Naive B cell (primary cell): ENCODE measurements at places on chromosomes 7 and 10. TPM values are rescaled to one million over a fixed set of nuclear protein-coding genes. Genes with fewer than 3 reads are reported as not detected.

Gene TCAF2
- 2.9 TPM for polyA plus RNA-seq

Gene IDI2
- polyA plus RNA-seq = not detected

Gene LIPN
- polyA plus RNA-seq = 0.50 TPM

DNA sequence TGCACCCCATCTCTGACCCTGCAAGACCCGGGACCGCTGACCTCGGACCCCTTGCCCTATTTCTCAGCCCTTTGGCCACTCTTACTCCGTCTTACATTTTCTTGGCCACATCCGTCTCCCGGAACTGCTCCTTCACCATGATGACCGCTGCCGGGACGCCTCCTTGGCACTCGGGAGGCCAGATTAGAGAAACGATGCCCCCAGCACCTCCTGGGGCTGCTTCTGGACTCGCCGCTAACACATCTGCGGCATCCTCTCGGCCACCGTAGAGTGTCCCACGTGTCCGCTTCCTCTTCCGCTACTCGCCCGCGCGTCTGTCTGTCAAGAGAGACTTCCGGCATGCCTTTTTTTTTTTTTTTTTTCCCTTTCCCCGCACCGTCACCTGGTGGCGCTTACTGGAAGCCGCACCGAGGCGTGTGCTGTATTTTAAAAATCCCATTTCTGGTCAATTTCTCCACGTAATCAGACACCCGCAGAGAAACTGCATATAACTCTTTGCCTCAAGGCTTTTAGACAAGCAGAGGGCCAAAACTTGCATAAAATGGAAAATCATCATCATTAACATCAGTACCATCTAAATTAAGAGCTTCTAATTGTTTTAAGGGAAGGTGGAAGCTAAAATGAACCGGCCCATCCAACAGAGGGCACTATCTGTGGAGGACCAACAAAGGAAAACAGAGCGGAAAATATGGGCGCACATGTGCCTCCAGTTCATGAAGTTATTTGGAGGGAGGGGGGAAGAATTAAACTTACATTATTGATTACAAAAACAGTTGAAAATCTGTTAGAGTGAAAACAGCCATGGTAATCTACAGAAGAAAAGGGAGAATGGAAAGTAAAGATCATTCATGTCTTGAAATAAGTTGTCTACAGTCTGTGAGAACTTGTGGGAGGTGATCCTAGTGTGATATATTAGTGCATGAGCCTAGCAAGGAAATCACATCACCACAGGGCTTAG is at the start of gene POLR3A:
Gene POLR3A, minus strand, starts transcription at position 247 of the 958 bp plus-strand sequence. Its CDS starts 108 bp downstream, at position 139.
- H3K27ac ChIP-seq = peak within 1 kb of the TSS; percentile 98
- H3K4me1 ChIP-seq = peaks cover 30% of the 10 kb centered on the region
- peaks cover 27% of the 10 kb centered on the region for H3K36me3 ChIP-seq
- H3K27me3 ChIP-seq = no peaks in the 10 kb centered on the region
- peak within 1 kb of the TSS; percentile 99 for H3K4me3 ChIP-seq
- DNase-seq = peak; percentile 91

- no peaks in the 10 kb centered on the region for H3K36me3 ChIP-seq
- peak overlapping the region; percentile 18 for H3K27ac ChIP-seq
- no peak overlapping the region for H3K4me3 ChIP-seq
Observed at GRCh38 chr10:119644994-119645393, 6.2 kb upstream of the BAG3 start.

- no peak overlapping the region for H3K27ac ChIP-seq
- H3K27me3 ChIP-seq = peaks cover 10% of the 10 kb centered on the region
- H3K36me3 ChIP-seq = no peaks in the 10 kb centered on the region
- H3K4me1 ChIP-seq = peaks cover 22% of the 10 kb centered on the region
- DNase-seq = no peak
Observed at GRCh38 chr10:48652344-48652743, 32.3 kb upstream of the WDFY4 start.

DNA sequence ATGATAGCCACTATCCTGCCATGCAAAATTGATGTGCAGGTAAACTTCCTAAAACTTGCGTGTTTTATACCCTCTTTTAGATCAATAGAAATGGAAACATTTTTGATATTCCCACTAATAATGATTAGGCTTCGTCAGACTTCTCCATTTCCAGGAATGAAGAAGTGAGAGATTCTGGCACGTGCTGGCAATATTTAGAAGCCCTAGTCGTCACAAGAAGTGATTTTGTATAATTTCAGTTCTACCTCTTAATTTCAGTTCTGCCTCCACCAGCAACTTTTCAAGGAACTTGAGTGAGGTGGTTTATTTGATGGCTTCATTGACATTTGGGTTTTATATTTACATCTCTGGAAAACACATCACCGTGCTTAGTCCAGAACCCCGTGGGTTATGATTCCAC is 61.9 kb downstream of the MRC1 start:
- no peak overlapping the region for H3K4me3 ChIP-seq
- DNase-seq = no peak
- H3K36me3 ChIP-seq = no peaks in the 10 kb centered on the region
- no peaks in the 10 kb centered on the region for H3K4me1 ChIP-seq
- peaks cover 8% of the 10 kb centered on the region for H3K27me3 ChIP-seq
- no peak overlapping the region for H3K27ac ChIP-seq

- peaks cover 66% of the 10 kb centered on the region for H3K27me3 ChIP-seq
- DNase-seq = no peak
- peaks cover 44% of the 10 kb centered on the region for H3K4me1 ChIP-seq
- H3K4me3 ChIP-seq = no peak overlapping the region
- no peak overlapping the region for H3K27ac ChIP-seq
- H3K36me3 ChIP-seq = peaks cover 7% of the 10 kb centered on the region
Observed at GRCh38 chr7:157003756-157004520, 6.5 kb downstream of the MNX1 start.

- DNase-seq = no peak
- no peak overlapping the region for H3K27ac ChIP-seq
- no peaks in the 10 kb centered on the region for H3K4me1 ChIP-seq
- no peak overlapping the region for H3K4me3 ChIP-seq
- peaks cover 32% of the 10 kb centered on the region for H3K27me3 ChIP-seq
- H3K36me3 ChIP-seq = no peaks in the 10 kb centered on the region
Observed at GRCh38 chr7:46072722-46073121, 151.7 kb upstream of the IGFBP3 start.

GRCh38 chr7:128271942-128272481 is 30.9 kb downstream of the LEP start:
- no peaks in the 10 kb centered on the region for H3K4me1 ChIP-seq
- H3K27me3 ChIP-seq = peaks cover 59% of the 10 kb centered on the region
- no peak overlapping the region for H3K27ac ChIP-seq
- H3K4me3 ChIP-seq = no peak overlapping the region
- DNase-seq = no peak

- no peak overlapping the region for H3K4me3 ChIP-seq
- DNase-seq = no peak
- H3K27me3 ChIP-seq = peaks cover 50% of the 10 kb centered on the region
- peaks cover 7% of the 10 kb centered on the region for H3K36me3 ChIP-seq
- H3K27ac ChIP-seq = no peak overlapping the region
- peaks cover 2% of the 10 kb centered on the region for H3K4me1 ChIP-seq
Observed at GRCh38 chr10:6711408-6711841, 131.3 kb upstream of the PRKCQ start.

DNA sequence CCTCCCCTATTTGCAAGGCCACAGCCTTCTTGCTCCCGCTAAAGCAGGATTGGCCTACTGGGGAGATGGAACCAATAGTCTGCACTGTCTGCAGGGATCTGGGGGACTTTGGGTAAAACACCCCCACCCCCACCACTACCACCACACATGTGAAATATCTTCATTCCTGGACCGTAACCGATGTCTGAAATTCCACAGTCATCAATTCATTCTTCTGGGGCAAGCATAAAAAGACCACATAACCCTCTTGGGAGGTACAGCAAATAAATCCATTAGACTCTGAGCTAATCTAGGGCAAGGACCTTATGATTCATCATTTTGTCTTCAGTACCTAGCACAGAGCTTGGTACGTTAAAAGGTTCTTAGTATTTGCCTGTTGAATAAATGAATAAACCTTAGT is 307.8 kb downstream of the GPAM start:
- no peaks in the 10 kb centered on the region for H3K27me3 ChIP-seq
- H3K27ac ChIP-seq = no peak overlapping the region
- H3K4me1 ChIP-seq = no peaks in the 10 kb centered on the region
- no peak overlapping the region for H3K4me3 ChIP-seq
- no peak for DNase-seq

- no peaks in the 10 kb centered on the region for H3K4me1 ChIP-seq
- H3K4me3 ChIP-seq = no peak overlapping the region
- H3K36me3 ChIP-seq = no peaks in the 10 kb centered on the region
- DNase-seq = no peak
- H3K27me3 ChIP-seq = no peaks in the 10 kb centered on the region
- H3K27ac ChIP-seq = no peak overlapping the region
Observed at GRCh38 chr10:83819609-83820008, 319.7 kb upstream of the GHITM start.

- no peak overlapping the region for H3K4me3 ChIP-seq
- peaks cover 3% of the 10 kb centered on the region for H3K4me1 ChIP-seq
- no peak overlapping the region for H3K27ac ChIP-seq
- no peak for DNase-seq
Observed at GRCh38 chr7:151393031-151393977, 16.5 kb downstream of the WDR86 start.

DNA sequence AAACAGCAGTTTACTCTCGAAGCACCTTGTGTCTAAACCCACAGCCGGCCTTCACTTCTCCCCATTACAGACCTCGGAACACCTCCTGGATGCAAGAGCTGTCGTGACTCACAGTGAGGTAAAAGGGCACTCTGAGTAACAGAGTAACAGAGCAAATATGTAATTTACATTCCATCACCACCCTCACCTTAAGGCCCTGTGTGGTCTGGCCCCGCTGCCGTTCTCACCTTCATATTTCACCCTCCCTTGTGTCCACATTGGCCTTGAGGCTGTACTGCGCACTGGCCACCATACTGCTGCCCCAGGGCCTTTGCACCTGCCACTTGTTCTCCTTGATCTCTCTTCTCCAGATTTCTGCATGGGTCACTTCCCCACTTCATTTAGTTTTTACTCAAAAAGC is 12.6 kb downstream of the FFAR4 start:
- peaks cover 16% of the 10 kb centered on the region for H3K36me3 ChIP-seq
- no peak for DNase-seq
- no peak overlapping the region for H3K27ac ChIP-seq
- no peak overlapping the region for H3K4me3 ChIP-seq

GRCh38 chr10:62050346-62050892 is 148.9 kb downstream of the ARID5B start:
- peaks cover 48% of the 10 kb centered on the region for H3K36me3 ChIP-seq
- no peaks in the 10 kb centered on the region for H3K27me3 ChIP-seq
- peak overlapping the region; percentile 95 for H3K27ac ChIP-seq
- H3K4me3 ChIP-seq = peak overlapping the region; percentile 6

DNA sequence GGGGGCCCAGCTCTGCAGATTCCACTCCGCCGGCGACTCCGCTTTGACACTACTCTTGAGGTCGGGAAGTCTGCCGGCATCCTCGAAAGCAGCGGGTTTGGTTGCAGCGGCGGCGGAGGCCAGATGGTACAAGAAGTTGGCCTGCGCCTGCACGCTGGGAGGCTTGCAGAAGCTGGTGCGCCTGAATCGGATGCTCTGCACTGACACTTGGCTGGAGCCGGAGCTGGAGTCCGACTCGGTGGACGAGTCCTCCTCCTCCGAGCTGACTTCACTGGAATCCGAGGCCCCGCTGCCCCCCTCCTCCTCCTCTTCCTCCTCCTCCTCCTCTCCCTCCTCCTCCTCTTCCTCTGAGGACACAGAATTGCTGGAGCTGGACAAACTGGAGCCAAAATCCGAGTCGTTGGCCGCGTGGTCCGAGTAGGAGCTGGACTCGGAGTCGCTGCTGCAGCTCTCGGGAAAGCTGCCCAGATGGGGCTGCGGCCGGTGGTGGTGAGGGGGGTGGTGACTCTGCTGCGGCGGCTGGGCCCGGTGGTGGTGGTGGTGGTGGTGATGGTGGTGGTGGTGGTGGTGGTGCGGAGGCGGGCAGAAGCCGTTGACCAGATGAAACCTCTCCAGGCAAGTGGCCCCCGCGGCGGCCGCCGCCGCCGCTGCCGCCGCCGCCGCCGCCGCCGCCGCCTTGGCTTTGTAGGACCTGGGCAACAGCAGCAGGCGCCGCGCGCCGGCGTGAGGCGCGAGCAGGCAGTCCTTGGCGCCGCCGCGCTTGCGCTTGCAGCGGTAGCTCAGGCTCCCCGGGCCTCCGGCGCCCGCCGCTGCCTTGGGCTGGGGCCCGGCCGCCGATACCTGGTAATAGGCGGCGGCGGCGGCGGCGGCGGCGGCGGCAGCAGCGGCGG is 9.0 kb downstream of the SKIDA1 start:
- H3K36me3 ChIP-seq = no peaks in the 10 kb centered on the region
- peak overlapping the region; percentile 75 for H3K4me3 ChIP-seq
- peaks cover 25% of the 10 kb centered on the region for H3K4me1 ChIP-seq
- H3K27me3 ChIP-seq = peaks cover 61% of the 10 kb centered on the region
- peak; percentile 43 for DNase-seq

- no peak overlapping the region for H3K27ac ChIP-seq
- H3K4me1 ChIP-seq = no peaks in the 10 kb centered on the region
- H3K4me3 ChIP-seq = no peak overlapping the region
Observed at GRCh38 chr10:52751337-52751736, 21.2 kb downstream of the MBL2 start.

DNA sequence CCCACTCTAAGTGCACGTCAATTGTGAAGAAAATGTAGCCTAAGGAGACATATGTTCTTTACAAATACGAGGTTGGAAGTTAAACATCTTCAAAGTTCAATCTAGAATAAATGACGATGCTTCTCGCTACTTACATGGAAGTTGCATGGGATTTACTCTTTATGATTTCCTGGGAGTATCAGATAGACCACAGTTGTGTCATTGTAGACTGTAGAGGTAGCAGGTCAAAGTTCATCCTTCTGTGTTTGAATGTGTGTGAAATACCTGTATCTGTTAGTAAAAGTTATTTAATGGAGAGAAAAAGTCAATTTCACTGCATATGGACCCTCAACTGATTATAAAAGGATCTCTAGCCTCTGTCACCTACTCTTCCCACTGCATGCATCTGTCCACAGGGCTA is 112.6 kb downstream of the C1GALT1 start:
- no peak overlapping the region for H3K27ac ChIP-seq
- H3K4me1 ChIP-seq = peaks cover 4% of the 10 kb centered on the region
- DNase-seq = no peak
- H3K36me3 ChIP-seq = no peaks in the 10 kb centered on the region
- H3K4me3 ChIP-seq = no peak overlapping the region
- H3K27me3 ChIP-seq = no peaks in the 10 kb centered on the region

DNA sequence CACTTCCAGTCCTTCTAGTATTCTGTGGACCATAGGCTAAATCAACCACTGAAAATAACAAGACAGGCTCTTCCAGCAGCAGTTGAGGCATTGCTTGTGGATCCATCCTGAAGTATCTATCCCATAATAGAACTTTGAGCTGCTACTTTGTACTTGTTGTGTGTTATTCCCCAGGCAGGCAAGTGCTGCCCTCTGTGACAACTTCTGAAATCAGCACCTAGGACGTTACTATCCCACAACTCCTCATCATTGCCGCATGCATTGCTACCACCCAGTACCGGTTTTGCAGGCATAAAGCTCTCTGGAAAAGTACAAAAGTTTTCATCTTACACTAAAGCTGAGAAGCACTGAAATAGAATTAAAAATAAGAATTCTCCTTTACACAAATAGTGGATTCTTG is 145.3 kb downstream of the HTR7 start:
- DNase-seq = no peak
- no peaks in the 10 kb centered on the region for H3K4me1 ChIP-seq
- H3K4me3 ChIP-seq = no peak overlapping the region

- no peak overlapping the region for H3K27ac ChIP-seq
- no peaks in the 10 kb centered on the region for H3K27me3 ChIP-seq
- H3K36me3 ChIP-seq = peaks cover 27% of the 10 kb centered on the region
- no peak for DNase-seq
Observed at GRCh38 chr7:7989616-7990440, 21.2 kb downstream of the GLCCI1 start.

- peaks cover 25% of the 10 kb centered on the region for H3K36me3 ChIP-seq
- no peak overlapping the region for H3K4me3 ChIP-seq
- H3K27me3 ChIP-seq = peaks cover 10% of the 10 kb centered on the region
- H3K27ac ChIP-seq = peak overlapping the region; percentile 11
- no peak for DNase-seq
- peaks cover 36% of the 10 kb centered on the region for H3K4me1 ChIP-seq
Observed at GRCh38 chr7:36777855-36778254, 53.6 kb upstream of the AOAH start.
